Mucosa of gallbladder (tissue), 1 donor: ENCODE measurements at places on chromosomes 4 and X. TPM values are rescaled to one million over a fixed set of nuclear protein-coding genes. Genes with fewer than 3 reads are reported as not detected.

DNA sequence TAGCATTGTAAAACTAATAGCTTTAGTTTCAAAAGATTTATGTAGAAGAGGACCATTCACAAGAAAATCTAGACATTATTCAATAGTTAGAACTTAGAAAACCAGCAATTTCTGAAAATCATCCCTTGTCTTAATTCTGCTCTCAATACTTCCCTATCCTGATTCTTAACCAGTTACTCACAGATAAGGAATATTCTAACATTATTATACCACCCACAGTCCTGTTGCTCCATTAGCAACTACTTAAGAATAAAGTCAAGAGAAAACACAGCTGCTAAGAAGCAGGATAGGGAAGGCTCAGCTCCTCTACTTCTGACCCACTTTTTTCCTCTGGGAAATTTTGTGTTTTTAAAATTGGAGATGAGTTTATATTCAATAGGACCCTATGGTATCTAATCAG is 47.7 kb downstream of the PHKA1 start:
- DNase-seq, result no peak

DNA sequence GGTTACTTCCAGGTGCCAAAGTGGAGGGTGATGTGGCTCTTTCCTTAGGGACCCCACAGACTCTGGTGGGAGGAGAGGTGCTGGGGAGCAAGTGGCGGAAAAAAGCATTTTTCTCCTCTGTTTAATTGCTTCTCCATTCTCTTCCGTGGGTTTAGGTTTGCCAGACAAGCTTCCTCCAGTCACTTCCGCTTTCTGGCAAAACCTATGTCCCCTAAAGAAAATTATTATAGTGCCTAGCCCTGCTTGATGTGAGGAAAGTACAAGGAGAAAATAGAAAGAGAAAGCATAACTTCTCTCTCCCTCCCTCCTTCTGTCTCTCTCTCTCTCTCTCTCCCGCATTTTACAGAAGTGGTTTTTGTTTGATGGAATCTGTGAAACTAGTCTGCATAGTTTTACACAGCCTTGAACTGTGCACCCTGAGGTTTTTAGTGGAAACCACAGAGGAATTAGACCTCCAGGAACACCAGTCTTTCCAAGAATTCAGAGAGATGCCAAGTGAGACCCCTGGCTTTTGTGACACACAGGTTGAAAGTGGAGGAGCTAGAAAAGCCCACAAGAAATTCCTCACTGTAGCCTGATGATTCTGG is 231.1 kb upstream of the ANXA3 start:
- DNase-seq, result no peak

DNA sequence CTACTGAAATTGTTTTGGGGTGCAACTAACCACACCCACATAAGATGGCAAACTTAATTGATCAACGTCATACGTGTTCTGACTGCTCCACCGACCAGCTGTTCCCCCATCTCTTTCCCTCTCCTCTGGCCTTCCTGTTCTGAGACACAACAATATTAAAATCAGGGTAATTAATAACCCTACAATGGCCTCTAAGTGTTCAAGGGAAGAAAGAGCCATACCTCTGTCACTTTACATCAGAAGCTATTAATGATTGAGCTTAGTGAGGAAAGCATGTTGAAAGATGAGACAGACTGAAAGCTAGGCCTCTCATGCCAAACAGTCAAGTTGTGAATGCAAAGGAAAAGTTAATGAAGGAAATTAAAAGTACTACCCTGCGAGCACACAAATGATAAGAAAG is 173.9 kb upstream of the FTHL17 start:
- no peak for DNase-seq

DNA sequence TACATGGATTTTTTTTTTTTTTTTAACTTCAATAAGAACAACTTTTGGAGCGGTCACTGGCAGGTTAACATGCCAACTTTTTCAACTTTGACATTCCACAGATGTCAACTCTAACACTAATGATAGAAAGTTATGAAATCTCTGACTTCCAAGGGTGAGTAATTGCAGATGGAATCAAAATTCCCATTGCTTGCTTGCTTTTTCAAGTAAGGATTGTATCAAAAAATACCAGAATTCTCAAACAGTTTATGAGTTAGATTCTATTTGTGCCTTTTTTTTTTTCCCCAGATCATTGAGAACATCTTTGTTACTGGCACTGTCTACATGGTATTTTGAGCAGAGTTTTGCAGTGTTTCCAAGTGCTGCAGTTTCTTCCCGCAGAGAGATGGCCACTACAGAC is 50.3 kb upstream of the OTUD4 start:
- no peak for DNase-seq

- no peak for DNase-seq
These were observed 7.4 kb downstream of the WDR44 start for GRCh38 chrX:118353081-118353850.

- DNase-seq, result no peak
These were observed 85.0 kb upstream of the MTM1 start for GRCh38 chrX:150483356-150483985.

DNA sequence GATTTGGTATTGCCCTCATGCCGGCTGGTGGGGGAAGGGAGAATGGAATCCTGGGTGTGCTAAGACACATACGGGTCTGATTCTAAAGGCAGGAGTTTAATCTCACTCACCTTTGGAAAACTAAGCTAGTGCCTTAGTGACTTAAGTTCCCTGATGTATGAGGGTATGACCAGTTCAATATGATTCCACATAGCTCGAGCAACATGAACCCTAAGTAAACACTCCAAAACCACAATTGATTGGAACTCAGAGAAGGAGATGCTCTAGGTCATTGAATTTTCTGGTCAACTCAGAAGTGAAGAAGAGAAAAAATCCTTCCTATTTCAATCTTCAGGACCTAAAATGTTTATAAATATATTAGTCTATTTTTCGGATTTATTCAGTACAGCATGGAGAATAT is 420.1 kb upstream of the INTU start:
- DNase-seq, result no peak

- DNase-seq, result no peak
These were observed 23.4 kb downstream of the FBXO8 start for GRCh38 chr4:174260099-174260498.

DNA sequence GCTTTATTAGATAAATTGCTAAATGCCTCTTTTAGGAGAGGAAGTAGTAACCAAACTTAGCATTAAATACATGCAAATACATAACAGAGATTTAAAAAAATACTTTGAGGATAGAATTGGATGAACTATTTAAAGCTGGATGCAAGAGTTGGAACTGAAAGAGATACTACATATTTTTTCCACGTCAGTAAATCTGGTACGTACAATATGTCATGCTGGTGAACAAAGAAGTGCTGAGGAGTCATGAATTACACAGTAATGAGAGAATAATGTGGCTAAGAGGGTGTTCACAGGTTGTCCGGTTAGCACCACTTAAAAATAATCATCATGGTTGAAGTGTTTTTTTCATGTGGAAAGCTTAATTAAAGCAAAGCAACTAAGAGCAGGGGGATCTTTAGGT is 184.1 kb upstream of the FRMPD4 start:
- no peak for DNase-seq

DNA sequence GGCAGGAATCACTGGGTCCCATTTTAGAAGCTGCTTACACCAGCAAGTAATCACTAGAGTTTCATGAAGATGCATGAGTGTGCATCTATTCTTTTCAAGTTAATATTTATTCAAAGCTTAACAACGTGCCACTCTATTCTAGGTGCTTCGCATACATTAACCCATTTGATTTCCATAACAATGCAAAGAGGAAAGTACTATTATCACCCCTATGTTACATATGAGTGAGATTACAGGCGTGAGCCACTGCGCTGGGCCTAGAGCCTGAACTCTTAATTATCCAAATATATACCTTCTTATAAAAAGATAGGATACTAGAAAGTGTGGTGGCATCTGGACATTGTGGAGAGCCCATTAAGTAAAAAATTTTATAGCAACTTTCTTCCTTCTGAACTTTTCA is 65.4 kb downstream of the CXCL13 start:
- no peak for DNase-seq

DNA sequence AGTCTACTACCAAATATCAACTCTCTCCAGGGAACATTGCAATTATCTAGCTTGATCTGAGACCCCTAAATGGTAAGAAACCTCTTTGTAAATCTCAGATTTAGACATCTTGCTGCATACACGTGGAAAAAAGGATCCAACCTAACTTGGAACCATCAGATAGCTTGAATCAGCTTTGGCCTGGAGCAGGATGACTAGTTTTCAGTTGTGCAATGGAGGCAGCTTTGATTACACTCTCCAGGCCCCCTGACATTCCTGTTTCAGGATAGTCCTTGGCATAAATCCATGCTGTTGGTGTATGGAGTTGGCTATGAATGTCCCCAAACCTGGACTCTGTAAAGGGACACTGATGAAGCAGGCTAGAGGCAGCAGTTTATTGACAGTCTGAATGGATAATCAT is 1061.9 kb upstream of the TENM3 start:
- DNase-seq, result no peak

- no peak for DNase-seq
These were observed 252.5 kb downstream of the COL25A1 start for GRCh38 chr4:109049926-109050325.

GRCh38 chr4:15006416-15007024 is 4.2 kb downstream of the CPEB2 start:
- no peak for DNase-seq

DNA sequence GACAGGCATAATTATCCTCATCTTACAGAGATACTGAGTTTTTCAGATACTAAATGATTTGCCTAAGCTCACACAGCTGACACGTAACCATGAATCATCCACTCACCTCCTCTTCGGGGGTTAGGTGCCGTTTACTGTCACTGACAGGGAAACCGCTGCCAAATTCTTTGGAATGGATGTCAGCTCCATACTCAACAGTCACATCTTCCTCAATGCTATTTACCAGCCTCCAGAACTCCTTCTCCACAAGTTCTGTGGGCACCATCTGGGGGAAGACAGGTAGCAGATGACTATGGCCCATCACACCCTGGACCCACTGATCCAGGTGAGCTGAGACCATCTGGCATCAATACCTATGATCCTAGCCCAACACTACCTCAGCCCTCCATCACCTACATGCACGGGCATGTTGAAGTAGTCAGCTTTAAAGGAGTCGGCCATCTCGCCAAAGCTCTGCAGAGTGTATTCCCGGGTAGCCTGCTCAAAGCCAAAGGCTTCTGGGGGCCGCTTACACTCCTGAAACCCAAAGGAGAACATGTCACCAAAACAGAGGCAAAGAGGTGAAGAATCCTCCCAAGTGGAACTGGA is 13.5 kb downstream of the KDM5C start:
- DNase-seq, result no peak

GRCh38 chr4:98203332-98204235 is 57.6 kb upstream of the RAP1GDS1 start:
- no peak for DNase-seq

GRCh38 chr4:184854673-184855072 is 28.9 kb upstream of the ACSL1 start:
- DNase-seq, result no peak

GRCh38 chr4:113471146-113471860 is 290.2 kb downstream of the CAMK2D start:
- DNase-seq, result no peak

The BGN gene
- 204 TPM for total RNA-seq

The ANXA10 gene
- 0.17 TPM for total RNA-seq

The N4BP2 gene
- total RNA-seq, result 4.3 TPM

The MAGEA10 gene
- not detected for total RNA-seq

The LRCH2 gene
- 3.9 TPM for total RNA-seq

The BRS3 gene
- total RNA-seq, result not detected

The SOWAHB gene
- 11.7 TPM for total RNA-seq

The GATA1 gene
- total RNA-seq, result 0.98 TPM

The GCNA gene
- total RNA-seq, result 2.0 TPM

The EREG gene
- 5.7 TPM for total RNA-seq

The BEX2 gene
- 23.6 TPM for total RNA-seq
